ENCODE measurements at places on chromosomes 11 and 22. TPM values are rescaled to one million over a fixed set of nuclear protein-coding genes. Genes with fewer than 3 reads are reported as not detected.

DNA sequence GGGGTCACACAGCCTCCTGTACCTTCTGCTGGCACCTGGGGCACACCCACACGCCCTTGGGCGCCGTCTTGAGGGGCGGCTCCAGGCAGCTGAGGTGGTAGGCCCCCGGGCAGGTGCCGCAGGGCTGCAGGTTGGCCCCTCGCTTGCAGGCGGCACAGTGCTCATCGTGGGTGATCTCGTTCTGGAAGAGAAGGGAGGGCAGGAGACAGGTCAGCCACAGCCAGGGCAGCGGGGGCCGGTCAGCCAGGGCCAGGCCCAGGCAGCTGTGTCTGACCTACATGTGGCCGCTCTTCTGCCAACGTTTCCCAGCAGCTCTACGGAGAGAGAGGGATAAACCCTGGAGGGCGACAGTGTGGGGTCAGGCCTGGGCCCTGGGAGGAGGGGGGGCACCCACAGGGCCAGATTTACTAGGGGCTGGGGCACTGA is 121.9 kb downstream of the PHF21B start:
- peak; percentile 66 for DNase-seq

RPUSD4 gene
- total RNA-seq, result 32.2 TPM

POTEH gene
- total RNA-seq, result not detected

PRR33 gene
- 0.75 TPM for total RNA-seq

PHLDA2 gene
- total RNA-seq, result 2.1 TPM

GRCh38 chr11:122197066-122197987 is 81.3 kb upstream of the BLID start:
- DNase-seq, result no peak

OR52H1 gene
- total RNA-seq, result not detected

GRCh38 chr22:49210606-49211005 is 617.1 kb downstream of the BRD1 start:
- no peak for DNase-seq

DNA sequence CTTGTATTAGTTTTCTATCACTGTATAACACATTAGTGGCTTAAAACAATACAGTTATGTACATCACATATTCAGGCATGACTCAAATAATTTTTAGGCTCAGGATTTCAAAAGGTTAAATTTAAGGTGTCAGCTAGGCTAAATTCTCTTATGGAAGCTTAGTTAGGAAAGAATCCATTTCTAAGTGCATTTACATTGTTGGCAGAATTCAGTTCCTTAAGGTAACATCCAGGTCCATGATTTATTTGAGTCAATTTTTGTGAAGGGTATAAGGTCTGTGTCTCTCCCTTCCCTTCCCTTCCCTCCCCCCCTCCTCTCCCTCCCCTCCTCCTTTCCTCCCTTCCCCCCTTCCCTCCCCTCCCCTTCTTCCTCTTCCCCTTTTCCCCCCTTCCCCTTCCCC is 399.0 kb upstream of the CNTN5 start:
- no peak for DNase-seq

FOLH1 gene
- total RNA-seq, result 0.59 TPM

- DNase-seq, result no peak
Observed at GRCh38 chr11:9799886-9800285, 136.0 kb downstream of the SWAP70 start.

GRCh38 chr11:132453406-132453805 is 1078.9 kb downstream of the OPCML start:
- DNase-seq, result no peak

DNA sequence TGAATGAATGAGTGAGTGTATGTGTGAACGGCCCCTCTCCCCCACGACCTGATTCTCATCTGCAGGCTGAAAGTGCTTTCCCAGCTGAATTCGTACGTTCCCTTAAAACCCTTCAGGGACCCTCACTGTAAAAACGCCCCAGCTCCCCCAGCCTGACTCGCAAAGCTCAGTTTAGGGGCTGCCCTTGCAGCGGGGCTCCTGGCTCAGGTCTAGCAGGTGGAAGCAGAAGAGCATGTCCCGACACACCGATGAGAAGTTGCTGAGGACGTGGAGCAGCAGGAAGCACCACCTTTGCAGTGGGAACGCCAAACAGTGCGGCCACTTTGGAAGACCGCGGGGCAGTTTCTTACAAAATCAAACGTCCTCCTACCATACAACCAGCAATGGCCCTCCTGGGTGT is 3.6 kb upstream of the MRPL23 start:
- DNase-seq, result peak; percentile 59

DNA sequence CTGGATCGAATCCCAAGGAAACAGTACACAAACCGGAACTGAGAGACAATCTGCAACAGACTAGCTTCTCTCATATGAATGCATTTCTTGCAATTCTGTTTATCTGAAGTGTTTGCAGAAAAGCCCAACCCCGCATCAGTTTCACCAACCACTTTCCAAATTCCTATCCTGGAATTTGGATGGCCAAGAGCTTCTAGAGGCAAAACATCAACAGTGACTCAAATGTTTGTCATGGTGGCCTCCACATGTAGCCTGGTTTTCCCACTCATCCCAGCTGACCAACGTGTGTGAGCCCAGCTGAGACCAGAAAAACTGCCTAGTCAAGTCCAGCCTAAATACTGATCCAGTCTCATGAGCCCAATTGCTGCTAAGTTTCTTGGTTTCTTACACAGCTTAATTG is 8.3 kb upstream of the MIEF1 start:
- DNase-seq, result no peak

KCNJ5 gene
- 12.1 TPM for total RNA-seq

DNA sequence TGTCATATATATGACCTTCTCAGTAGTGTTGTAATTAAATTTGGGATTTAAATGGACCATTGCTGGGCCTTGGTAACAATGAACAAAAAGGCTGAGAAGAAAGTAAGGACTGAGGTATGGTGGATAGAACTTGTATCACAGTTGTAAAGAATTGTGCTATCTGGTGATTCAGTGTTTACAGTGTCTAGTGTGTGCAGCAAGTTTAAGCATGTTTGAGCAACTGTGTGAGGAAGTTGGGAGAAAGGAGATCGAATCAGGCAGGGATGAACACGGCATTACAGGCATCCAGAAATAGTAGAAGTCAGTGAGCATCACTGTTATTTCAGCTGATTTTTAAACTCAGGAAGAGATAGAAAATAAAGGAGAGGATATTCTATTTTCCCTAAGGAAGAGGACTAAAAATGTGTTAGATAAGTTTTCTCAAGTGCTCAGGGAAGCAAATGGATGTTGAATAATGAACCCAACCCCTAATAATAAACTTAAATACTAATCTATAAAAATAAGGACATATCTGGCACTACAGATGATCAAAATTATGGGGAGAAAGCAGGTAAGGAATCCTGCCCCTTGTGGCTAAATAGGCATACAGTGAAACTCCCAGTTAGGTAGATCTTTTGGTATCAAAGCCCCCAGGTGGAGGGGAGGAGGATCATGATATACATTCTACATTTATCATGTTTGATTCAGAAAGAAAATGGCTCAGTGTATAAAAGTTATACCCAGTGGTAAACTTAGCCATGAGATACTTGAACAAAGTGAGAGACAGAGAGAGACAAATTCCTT is 361.0 kb upstream of the ANO3 start:
- no peak for DNase-seq

GRCh38 chr11:114281388-114281956 is 14.7 kb upstream of the NNMT start:
- DNase-seq, result no peak

VSIG10L2 gene
- total RNA-seq, result not detected

GRCh38 chr11:117127171-117127901 is 16.8 kb upstream of the PAFAH1B2 start:
- no peak for DNase-seq

SEPTIN3 gene
- not detected for total RNA-seq

- DNase-seq, result no peak
Observed at GRCh38 chr22:21949569-21949918, 3.1 kb downstream of the PPM1F start.

DNA sequence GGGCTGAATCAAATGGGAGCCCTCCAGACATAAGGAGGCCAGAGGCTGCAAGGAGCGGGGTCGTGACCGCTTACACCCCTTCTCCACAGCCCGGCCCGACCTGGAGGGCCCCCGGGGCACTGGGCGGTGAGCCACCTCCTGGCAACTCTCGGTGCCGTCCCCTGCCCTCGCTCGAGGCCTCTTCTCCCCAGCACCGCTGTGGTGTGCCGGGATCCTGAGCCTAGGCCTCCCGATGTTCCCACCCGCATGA is 432 bp upstream of the GP1BB start:
- no peak for DNase-seq

GRCh38 chr11:114892381-114893197 is 214.3 kb downstream of the NXPE2 start:
- no peak for DNase-seq

DNA sequence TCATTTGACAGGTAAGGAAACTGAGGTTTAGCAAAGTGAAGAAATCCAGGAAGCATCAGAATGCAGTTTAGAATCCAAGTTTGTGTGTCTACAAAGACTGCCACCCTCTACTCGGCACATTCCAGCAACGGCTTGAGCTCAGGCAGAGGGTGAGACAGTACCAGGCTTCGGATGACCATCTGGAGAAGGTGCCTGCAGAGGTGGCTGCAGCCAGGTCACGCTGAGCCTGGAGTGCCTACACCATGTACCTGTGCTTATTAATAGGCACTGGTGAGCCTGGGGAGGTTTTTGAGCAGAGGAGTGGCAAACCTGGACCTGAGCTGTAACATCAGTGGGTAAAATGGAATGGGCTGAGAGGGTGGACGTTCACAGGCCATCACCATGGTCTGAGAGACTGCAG is 4.7 kb downstream of the FXYD6 start:
- no peak for DNase-seq

GRCh38 chr11:65615950-65616574 is 486 bp downstream of the PCNX3 start:
- DNase-seq, result no peak

- DNase-seq, result no peak
Observed at GRCh38 chr11:64466115-64466718, 107.3 kb downstream of the RPS6KA4 start.

DNA sequence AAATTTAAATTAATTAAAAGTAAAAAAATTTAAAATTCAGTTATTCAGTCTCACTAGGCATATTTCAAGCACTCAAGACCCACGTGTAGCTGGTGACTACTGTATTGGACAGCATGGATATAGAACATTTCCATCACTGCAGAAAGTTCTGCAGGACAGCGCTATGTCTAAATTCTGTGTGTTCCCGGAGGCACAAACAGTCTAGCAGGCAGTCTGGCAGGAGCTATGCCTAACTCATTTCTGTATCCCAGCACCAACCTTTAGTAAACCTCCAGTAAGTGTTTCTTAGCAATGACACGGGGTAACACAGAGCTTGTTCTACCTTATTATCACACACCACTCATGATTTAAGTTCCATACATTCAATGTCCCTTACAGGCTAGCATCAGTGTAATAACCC is 48.5 kb downstream of the FAM168A start:
- no peak for DNase-seq

GRCh38 chr11:130100381-130101095 is 30.8 kb downstream of the APLP2 start:
- no peak for DNase-seq

DNA sequence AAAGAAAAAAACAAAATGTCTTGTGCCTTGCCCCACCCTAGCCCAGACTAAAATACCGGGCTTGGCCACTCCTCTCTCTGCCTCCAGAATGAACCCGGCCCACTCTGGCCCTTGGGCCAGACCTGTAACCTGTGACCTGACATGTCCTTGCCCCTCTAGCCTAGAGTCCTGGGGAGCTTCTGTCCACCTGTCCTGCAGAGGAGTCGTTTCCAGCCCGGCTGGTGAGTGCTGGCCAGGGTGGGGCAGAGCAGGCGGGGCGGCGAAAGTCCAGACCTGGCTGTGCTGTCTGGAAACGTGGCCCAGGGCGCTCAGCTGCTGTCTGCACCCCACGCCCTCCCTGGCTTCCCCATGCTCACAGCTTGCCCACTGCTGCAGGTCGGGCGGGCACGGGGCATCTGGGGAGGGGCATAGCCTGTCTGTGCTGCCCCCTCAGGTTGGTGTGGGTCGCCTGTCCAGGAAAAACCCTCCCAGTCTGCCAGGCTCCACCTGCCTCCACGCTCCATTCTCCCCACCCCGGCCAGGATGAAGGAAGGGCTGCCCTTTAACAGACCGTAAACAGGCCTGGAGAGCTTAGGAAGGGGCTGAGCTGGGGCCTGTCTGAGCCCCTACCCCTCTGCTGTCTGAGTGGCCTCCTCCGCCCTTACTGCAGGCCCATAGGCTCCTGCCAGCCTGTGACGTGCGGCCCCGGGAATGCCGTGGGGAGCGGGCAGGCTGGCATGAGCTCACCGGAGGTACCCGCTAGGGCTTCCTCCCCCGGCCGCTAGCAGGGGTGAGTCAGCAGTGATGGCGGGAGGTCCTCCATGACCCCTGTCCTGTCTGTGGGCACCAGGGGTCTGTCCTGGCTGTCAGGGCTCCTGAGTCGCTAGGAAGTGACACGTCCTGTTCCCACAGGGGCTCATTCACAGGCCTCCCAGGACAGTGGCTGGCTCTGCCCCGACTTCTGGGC is 1.9 kb downstream of the CD151 start:
- DNase-seq, result peak; percentile 91

GRCh38 chr11:14420223-14420622 is 61.2 kb upstream of the RRAS2 start:
- DNase-seq, result no peak

CD82 gene
- 27.9 TPM for total RNA-seq

Data from cardiac septum (tissue), 1 donor.